ENCODE measurements at places on chromosomes 2 and 18.

GRCh38 chr2:126909366-126909765 lies 10.7 kb downstream of the TEX51 start:
- DNase-seq = no peak

DNA sequence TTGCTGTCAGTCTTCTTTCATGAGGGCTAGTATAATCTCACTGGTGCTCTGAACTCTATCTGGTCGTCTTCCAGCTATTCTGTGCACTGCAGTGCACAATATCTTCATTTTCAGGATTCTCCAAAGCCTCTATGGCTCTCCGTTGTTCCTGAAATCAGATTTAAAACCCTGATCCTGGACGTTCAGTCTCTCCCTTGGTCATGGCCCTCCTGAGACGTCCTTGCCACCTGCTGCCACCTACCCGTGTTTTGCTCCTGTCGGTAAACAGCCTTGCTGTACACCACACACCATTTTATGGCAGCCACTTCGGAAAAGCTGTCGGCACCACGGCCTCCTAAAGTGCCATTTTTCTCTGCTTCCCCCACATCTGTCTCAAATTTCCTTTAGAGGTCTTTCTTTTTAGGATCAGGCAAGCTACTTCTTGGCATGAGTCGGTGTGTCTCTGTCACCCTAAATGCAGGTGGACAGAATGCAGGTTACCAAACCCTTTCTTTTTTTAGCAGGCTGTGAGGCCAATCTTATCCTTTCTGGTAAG lies 170.0 kb downstream of the HRH4 start:
- DNase-seq = no peak

DNA sequence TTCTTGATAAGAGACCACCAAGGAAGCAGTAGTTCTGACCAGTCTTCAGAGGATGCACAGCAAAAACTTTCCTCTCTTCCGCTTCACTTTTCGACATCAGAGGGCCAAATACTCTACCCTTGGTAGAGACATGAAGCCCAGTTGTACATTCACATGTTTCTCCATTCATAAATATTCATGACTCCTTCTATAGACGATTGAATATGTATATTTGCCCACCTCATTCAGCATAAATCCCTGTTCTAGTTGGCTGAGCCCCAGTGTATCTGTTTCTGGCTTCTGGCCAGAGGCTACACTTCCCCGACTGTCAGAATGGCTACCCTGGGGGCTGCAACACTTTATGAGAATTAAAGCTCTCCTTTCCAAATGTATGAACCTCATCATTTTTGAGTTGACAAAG lies 258.5 kb downstream of the ASXL3 start:
- no peak for DNase-seq

DNA sequence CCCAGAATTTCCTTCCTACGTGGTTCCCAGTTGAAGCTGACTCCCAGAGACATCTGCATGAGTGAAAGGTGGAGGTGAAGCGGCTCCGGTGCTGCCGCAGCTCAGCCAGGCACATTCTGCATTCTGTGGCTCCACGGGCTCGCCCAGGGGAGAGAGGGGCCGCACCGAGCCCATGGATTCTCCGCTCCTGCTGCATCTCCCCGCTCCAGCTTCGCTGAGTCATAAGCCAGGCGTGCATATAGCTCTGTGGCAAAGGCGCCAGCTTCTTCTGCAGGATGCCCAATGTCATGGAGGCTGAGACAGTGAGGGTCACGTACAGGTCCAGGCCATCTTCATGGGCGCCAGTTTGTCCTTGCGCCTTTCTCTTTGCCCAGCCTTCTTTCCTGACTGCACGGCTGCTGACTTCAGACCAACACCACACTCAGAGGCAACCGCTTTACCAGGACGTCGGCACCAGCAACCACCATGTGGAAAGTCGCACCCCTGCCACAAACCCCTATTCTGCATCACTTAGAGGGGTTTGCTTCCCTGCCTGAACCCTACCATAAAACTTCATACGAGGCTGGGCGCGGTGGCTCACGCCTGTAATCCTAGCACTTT lies 215.7 kb downstream of the MGAT5 start:
- no peak for DNase-seq
